ENCODE measurements at places on chromosomes 16 and 17. TPM values are rescaled to one million over a fixed set of nuclear protein-coding genes. Genes with fewer than 3 reads are reported as not detected.

The SALL1 gene
- 56.0 TPM for total RNA-seq

DNA sequence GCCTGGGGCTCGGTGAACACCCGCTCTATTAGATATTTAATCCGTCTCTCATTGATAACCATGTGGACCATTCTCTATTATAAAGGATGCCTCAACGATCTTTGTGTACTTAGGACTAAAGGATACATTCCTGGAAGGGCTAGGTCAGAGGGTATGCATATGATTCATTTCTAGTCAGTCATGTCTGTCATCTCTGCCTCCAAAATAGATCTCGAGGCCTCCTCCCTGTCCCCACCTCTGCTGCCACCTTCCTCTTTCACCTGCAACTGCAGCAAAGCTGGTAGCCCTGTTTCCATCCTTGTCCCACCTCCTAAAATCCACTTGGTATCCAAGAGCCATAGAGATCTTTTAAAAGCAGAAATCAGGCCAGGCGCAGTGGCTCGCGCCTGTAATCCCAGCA lies 121.5 kb downstream of the KATNIP start:
- DNase-seq = no peak

DNA sequence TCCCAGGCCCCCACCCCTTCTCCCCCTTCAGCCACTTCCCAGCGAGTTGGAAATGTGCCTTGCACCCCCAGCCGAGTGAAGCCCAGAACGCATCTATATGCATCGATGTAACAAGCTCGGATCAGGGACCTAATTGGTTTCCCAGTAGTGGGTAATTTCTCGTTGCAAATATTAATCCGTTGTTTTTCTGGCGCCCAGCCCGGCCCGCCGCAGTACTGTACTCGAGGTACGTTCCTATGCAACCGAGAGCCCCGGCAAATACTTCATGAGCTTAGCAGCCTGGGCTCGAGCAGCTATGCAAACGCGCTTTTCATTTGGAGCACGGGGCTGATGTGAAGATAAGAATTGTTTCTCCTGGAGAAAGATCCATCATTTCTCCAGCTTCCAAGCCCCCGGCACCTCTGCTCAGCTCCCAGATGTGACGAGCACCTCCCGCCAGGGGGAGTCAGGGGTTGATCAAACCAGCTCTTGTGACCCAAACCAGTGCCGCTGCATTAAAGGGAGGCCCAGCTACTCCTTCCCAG lies 229.8 kb downstream of the KATNIP start:
- DNase-seq = peak; percentile 32

DNA sequence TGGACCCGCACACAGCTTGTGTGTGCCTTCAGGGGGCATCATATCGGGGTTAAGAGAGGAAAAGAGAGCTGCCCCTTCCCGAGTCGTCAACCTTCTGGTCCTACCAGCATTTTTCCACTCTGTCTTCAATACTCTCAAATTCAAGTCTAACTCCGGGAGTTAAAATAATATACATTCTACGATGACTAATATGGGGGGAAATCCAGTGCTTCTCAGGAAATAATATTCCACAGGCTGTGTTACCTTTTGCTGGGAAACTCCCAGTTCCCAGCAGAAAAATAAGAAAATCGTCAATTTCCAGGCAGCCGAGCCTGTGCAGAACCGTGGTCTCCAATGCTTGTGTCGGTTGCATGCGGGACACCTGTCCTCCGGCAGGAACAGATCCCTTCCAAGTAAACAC lies 105.0 kb upstream of the FOXF1 start:
- DNase-seq = no peak

DNA sequence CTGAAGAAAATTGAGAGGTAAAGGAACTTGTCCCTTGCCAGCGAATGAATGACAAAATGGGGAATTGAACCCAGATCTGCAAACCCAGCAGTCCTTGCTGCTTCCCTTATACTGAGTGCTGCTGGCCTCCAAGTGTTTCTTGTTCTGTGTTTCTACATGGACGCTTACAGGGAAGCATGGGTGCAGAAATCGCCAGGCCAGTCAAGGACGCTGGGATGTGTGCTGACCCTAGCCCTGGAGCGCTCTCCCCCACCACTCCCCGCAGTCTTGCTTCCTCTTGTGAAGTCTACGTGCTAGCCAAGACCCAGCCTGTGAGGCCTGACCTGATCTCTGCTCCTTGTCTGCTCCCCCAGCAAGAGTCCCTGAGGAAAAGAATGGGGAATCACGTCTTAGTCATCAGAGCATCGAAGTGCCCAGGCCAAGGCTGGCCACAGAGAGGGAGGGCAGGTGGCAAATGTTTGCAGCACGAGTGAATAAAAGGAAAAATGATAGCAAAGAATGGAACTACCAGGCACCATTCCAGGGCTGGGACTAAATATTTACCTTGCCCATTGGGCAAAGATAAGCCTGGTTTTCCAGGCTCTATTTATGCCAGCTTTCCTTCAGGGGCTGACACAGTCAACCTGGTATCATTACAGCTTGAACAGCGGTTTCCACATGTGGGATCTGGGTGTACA lies 17.4 kb downstream of the CA4 start:
- no peak for DNase-seq

- DNase-seq = no peak
Measured at GRCh38 chr17:50241431-50241830, 32.8 kb upstream of the TMEM92 start.

DNA sequence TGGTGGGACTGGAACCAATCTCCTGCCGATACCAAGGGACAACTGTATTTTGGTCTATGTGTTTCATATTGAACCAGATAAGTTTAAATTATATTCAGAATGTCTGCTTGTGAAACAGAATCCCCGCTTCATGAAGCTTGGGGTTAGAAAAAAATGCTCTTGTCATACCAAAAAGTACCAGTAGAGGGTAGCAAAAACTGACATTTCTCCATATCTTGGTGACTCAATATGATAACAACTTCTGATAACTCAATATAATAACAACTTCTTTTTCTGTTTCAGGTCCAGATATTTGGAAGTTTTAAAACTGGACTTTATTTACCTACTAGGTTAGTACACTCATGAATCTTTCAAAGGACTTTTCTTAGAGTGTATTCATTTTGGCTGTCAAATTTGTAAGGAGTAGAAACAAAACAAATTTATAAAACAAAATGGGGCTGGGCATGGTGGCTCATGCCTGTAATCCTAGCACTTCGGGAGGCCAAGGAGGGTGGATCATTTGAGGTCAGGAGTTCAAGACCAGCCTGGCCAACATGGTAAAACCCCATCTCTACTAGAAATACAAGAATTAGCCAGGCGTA lies 52.3 kb upstream of the ADCY7 start:
- DNase-seq = no peak

The CHD9NB gene
- 1.2 TPM for total RNA-seq

DNA sequence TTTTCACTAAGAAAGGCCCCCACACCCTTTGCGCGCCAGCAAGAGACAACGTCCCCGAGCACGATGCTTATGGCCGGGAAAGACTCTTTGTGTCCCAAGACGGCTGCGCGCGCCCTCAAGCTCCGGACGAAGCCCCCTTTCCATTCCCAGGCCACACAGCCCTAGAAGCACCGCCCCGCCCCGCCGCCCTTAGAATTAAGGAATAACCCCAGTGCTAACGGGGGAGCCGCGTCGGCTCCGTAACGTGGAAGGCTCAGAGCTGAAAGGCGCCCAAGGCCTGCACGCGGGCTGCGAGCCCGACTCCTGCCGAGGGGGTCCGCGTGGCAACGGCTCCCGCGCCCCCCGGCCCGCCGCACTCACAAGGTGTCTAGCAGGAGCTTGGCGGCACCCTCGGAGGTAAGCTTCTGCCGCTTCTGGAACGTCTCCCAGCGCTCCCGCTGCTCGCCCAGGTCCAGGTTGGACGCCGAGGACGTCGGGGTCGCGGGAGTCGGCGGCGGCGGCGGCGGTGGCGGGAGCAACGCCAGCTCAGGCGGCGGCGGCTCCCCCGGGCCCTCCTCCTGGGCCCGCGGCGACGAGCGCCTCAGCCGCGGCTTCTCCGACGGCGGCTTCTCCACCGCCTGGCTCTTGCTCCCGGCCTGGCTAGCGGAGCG lies 477 bp downstream of the CENPV start:
- DNase-seq = peak; percentile 48

- no peak for DNase-seq
Measured at GRCh38 chr16:4882633-4883285, 35.5 kb downstream of the UBN1 start.

The BRIP1 gene
- 1.0 TPM for total RNA-seq

DNA sequence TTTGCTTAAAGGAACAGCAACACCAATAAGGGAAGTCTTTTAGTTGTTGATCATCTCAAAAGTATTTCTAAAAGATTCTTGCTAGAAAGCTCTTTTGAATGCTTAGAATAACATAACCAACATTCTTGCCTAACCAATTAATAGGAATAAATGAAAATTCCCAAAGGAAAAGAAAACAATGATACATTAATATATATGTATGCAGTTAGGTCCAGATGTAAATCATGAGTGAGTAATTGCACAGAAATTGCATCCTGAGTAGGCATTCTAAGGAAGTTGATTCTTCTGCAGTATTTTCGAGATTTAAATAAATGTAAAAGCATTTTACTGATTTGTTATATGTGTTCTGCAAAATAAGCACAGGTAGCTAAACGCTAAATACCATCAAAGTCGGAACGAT lies 22.1 kb downstream of the COX10 start:
- DNase-seq = no peak

- no peak for DNase-seq
Measured at GRCh38 chr17:1606352-1606985, 22.2 kb downstream of the SLC43A2 start.

- no peak for DNase-seq
Measured at GRCh38 chr16:75208242-75208825, 1.4 kb upstream of the CTRB2 start.

The TNFRSF12A gene
- 76.2 TPM for total RNA-seq

The HP gene
- total RNA-seq = 16.1 TPM

GRCh38 chr16:11099672-11100205 lies 155.4 kb downstream of the CLEC16A start:
- DNase-seq = no peak

DNA sequence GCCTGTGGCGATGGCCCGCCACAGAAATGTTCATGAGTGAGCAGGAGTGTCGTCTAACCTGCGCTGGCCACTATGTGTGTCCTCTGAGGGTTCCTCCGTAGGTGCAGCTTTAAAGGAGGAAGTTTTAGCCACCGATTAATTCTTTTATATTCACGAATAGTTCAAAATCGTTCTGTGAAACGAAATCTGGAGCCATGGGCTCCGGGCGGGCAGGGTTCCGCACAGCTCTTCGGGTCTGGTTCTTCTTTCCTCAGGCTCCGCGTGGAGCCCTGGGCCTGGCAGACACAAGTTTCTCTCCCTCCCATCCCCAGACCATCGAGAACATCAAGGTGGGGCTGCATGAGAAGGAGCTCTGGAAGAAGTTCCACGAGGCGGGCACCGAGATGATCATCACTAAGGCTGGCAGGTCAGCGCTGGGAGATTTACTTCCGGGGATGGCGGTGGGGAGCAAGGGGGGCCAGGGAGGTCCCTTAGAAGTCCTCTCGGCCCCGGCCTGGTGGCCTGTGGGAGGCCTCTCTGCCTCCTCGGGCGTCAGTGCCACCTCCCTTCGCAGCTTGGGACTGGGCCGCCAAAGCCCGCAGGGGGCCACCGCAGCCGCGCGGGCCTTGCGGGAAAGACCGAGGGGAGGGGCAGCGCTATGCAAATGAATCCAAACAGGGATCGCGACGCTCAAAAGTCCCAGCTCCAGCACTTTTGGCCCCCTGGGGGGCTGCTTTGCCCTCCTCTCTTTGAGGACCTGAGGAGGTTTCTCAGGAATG lies 5.2 kb downstream of the TBX4 start:
- no peak for DNase-seq

DNA sequence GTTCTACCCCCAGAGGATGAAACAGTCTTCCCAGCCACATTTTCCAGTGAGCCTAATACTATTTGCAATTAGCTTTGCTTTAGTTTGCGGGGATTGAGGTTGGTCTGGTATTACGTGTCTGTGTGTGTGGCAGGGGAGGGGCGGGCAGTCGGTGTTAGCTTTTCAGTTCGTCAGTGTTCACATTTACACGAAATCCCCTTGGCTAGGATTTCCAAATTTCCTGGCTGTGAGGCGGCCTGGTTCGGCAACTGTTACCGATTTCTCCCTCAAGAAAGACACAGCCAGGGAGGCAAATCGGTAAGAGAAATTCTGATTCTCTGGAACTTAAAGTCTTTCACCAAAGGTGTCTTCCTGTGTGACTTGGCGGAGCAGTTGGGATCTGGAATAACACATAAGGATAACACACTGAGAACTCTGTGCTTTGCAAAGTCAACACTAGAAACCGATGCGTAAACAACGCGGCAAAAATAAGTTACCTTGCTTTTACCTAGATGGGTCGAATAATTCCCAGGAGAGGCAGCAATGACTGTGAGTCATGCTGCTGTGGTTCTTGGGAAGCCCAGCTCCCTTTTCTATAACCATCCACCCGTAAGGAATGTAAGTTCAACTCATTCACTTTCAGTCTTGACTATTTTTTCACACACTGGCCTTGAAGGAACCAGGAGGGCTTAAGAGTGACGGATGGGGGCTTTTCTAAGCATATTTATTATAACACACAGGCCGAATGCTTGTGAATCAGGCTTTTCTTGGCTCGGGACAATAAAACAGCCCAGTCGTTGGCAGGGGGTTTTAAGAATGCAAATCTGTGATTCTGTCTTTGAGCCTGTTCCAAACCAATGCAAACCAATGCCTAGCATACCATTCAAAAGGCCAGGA lies 24.2 kb downstream of the GPRC5B start:
- DNase-seq = no peak

GRCh38 chr16:57064995-57065394 lies 27.4 kb upstream of the CPNE2 start:
- no peak for DNase-seq

- DNase-seq = no peak
Measured at GRCh38 chr16:19555938-19556771, 652 bp downstream of the VPS35L start.

- DNase-seq = no peak
Measured at GRCh38 chr16:51648526-51648925, 497.5 kb upstream of the SALL1 start.

DNA sequence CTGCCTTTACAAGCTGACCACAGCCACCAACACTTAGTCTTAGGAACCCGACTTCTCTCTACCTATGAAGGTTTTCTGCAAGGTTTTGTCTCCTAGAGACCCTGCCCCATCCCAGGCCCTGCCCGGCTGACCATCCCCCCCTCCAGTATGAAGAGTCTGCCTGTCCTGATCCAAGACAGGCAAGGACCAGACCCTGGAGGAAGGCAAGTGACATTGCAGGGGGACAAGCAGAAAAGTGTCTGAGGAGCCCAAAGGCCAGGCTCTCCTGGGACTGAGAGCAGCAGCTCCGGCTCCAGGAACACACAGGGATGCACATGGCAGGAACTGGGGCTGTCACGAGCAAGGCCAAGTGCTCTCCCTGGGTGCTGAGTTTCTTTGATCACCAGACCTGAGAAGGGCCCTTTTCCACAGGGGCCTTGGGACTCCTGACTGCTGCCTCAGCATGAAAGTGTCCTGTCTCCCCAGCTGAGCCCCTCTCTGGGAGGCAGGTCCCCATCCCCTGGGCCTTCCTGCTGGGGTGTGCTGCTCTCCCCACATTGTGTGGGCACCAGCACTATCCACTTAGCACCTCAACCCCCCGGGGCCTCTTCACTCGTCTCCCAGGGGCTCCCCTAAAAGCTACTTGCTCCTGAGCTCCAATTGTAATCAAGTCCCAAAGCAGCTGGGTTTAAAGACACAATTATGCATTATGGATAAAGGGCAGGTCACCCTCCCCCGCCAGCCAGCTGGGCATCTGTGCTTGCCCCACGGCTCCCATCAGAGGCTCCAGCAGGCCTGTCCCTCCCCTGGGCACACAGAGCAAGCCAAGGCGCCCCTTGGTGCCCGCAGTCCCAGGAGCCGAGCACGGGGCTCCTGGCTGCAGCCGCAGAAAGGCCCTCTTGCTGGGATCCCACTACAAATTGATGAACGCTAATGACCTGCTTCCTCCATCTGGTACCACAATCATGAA lies 11.6 kb upstream of the CACNG4 start:
- DNase-seq = no peak

The PLXDC1 gene
- 3.3 TPM for total RNA-seq

GRCh38 chr17:1110862-1111598 lies 68.8 kb downstream of the ABR start:
- DNase-seq = peak; percentile 72

The DLX4 gene
- not detected for total RNA-seq
